ENCODE measurements at places on chromosomes 16 and 17.

GRCh38 chr16:28538733-28539596, at the start of gene NUPR1:
Gene NUPR1 (minus strand): TSS chr16:28538974. CDS start chr16:28538907, 67 bp downstream.
- peak; percentile 100 for DNase-seq

DNA sequence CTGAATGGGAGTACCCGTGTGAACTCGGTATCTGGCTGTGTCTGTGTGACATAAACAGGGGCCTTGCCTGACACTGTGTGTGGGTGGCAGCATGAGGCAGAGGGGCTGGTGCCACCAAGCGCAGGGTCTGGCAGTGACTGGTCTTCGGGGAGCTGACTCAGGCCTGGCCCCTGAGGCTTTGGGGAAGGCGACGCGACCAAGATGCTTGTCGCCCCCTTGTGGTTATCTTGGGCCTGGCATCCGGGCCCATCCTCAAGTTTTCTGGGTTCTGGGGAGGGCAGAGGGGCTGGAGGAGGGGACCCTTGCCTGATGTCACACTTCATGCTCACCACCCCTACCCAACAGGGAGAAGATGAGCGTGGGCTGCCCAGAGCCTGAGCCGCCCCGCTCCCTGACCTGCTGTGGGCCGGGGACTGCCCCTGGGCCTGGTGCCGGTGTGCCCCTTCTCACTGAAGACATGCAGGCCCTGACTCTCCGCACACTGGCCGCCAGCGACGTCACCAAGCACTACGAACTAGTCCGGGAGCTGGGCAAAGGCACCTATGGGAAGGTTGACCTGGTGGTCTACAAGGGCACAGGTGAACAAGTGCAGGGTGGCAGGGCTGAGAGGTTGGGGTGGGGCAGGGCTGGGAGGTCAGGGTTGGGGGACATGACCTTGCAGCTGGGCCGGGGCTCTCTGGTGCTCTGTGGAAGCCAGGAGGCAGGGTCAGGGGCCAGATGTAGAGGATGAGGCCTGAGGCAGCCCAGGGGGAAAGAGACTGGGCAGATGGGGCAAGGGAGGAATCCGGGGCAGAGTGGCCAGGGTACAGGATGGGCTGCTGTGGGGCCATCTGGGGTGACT, 24.9 kb downstream of the SBK1 start:
- DNase-seq, result peak; percentile 39

GRCh38 chr17:2937331-2938003, 125.9 kb downstream of the OR1D5 start:
- no peak for DNase-seq

DNA sequence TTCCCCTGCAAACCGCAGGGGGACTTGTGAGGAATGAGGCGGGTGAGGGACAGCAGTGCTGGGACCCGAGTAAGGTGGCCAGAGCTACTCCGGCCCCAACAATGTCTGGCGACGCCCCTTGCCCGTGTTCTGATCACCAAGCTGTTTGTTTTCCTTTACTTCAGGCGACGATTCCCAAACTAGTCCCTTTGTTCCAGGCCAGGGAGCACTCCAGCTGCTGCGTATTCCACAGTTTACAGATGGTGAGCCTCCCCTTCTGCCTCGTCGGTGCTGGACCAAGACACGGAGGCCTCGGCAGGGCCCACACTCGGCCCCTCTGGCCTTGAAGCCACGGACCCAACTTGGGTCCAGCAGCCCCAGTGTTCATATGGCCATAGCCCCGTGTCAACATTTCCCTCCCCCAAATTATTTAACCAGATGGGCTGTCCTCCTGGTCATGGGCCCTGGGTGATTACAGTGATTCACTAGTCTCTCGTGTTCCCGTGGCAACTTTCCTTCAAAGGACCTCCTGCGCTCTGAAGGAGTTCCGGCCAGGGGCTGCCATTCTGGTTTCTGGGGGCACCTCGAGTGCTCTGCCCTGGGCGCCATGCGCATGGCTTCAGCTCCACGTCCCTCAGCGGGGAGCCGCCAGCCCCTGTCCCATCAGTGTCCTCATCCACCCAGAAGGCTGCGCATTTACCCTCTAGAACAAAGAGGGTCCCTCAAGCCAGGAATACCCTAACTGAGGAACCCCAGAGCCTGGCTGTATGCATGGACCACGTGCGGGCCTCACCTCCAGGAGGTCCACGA, 24.8 kb upstream of the MTSS2 start:
- no peak for DNase-seq

GRCh38 chr17:79792984-79793923, 3.6 kb downstream of the CBX8 start:
- peak; percentile 95 for DNase-seq

GRCh38 chr16:12210925-12211869, 234.7 kb downstream of the SNX29 start:
- DNase-seq, result no peak

GRCh38 chr17:7750321-7750821, 32.8 kb downstream of the DNAH2 start:
- peak; percentile 93 for DNase-seq

GRCh38 chr17:58277107-58277801, 3.5 kb downstream of the MPO start:
- peak; percentile 17 for DNase-seq

DNA sequence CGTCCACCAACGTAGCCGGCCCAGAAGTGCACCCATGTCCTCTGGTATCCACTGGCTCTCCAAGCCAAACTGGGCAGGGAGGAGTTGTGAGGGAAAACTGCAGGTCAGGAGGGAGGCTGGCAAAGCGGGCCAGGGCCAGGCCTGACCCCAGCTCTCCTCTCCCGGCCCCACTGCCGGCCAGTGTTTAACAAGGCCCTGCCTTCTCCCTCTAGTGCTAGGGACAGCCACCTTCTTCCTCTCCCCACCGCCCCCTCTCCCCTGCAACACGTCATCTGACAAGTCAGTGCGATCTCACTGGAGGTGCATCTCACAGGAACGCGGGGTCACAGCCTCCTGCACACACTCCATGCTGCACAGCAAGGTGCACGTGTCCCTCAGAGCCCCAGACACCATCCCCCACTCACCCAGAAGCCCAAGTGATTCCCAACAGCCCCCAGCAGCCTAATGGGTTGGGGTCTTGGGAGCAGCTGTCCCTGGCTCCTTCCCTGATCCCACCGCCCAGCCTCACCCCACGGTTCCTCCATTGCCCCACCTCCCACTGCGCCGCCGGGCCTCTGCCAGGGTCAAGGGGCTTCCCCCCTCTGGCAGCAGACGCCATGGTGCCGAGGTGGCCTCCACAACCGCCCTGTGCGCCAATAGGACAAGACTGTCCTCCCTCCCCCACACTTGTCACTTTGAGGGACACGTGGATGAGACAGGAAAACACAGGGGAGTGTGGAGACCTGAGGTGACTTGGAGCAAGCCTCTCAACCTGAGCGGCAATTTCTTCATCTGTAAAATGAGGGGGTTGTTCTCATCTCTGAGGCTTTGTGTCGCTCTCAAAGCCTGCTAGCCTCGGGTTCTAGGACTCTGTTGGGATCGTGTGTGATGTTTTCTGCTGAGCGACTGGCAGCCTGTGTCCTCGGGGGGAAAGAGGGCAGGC, 1.1 kb upstream of the ACE start:
- no peak for DNase-seq

- no peak for DNase-seq
Measured at GRCh38 chr17:2230877-2231276, 72.7 kb downstream of the SMG6 start.

GRCh38 chr17:46832331-46832821, 13.9 kb upstream of the WNT3 start:
- no peak for DNase-seq

DNA sequence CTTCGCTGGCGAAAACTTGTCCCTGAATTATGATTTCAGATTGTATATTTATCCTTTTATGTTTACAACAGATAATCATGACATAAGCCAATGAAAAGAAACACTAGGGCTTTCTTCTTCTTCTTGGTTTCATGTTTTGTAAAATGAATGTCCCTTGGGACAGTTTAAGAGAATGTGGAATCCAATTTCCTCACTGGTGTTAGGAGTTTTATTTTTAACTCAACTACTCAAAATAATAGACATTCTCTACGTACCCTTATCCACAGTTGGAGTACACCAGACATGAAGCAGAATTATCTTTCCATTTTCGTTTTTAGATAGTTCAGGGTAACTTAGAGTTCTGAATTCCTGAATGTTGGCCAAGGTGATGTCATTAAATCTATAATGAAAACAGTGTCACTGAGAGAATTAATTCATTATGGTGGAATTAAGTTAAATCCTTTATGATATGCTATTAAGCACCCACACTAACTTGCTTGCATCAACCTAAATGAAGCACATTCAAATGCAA, 43.4 kb downstream of the IRX6 start:
- peak; percentile 51 for DNase-seq

- no peak for DNase-seq
Measured at GRCh38 chr17:67096609-67097008, 52.3 kb downstream of the CACNG1 start.

DNA sequence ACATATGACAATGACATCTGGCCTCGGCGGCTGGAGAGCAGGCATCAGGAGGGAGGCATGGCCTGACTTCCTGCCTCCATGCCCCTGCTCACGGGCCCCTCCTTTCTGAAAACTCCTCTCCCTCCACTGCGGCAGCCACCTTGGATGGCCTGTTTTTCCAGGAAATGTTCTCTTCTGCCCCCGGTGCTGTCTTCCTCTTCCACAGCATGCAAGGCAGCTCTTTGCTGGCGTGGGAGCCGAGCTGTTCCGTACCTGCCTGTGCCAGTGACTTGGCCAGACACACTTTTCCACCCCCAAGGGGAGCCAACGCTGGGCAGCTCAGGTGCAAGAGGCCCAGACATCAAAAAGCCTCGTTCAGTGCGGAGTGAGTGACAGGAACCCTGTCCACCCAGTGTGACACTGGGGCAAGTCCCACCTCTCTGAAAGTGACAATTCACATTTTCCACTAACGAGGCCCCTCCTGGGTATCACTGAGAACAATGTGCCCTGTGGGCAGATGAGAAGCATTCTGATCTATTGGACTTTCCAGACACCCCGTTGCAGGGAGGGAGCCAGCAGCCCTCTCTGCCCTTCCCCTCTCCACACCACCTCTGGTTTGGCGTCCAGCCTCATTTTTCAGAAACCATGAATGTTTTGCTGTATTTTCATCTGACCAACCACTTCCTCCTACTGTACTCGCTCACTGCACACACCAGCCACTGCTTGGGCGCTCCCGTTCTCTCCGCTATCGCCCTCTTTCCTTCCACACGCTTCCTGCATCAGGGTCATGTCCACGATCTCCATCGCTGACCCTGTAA, 31.2 kb downstream of the NSMCE1 start:
- DNase-seq, result no peak

DNA sequence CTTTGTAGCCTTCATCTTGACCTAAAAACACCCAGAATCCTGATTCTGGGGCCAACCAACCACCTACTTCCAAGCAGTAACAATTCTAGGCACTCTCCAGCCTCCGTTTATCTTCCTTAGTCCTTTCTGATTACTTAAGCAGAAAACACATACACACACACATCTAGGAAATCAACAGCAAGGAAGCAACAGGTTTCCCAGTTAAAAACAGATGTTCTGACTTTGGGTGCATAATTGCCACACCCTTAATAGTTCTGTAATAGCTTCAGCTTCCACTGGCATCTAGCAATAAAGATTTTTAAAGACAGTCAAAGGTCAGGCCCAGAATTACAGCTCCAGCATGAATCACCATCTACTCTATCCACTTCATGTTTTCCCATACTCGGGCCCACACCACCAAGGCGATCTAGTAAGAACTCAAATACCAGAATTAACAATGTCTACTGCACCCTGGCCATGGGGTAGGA, 2.6 kb downstream of the ARHGAP17 start:
- DNase-seq, result peak; percentile 90

- DNase-seq, result no peak
Measured at GRCh38 chr17:79837888-79838521, 1.2 kb downstream of the CBX4 start.

- DNase-seq, result no peak
Measured at GRCh38 chr16:19776147-19776546, 58.1 kb downstream of the IQCK start.

DNA sequence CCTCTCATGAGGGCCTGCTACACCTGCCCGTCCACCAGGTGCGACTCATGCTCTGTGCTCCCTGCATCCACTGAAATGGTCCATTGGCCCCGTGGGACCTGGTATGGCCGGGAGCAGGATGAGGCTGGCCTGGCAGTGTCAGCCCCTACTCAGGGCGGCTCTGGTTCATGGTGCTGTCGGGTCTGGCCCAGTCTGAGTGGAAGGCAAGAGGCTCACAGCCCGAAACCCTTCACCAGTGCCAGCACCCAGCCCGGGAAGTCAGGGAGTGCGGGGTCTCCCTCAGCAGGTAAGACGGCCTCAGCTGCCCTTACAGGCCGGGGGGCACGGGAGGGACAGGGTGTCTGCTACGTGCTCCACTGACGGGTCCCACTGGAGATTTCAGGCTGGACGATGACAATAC, 40.5 kb upstream of the RASD1 start:
- no peak for DNase-seq

DNA sequence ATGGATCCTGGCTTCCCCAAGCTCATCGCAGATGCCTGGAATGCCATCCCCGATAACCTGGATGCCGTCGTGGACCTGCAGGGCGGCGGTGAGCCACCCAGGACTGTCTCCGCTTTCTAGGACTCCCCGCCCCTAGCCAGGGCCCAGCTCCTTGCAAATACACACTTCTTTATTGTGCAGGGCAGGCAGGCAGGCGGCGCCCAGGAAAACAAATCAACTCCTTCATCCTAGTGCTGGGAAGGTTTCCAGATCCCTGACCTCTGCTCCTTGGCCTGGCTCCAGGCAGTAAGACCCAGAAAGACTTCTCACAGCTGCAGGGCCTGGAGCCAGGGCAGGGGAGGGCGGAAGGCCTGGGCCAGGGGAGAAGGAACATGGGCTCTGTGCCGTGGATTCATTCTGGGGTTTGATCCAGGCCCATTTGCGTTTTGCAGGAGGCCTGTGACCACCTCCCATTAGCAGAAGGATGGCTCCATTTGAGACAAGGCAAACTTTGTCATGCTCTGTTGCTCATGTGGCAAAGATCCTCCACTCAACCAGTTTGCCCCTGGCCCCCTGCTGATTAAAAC, 6.0 kb upstream of the LPCAT2 start:
- peak; percentile 98 for DNase-seq

GRCh38 chr17:7414837-7415236, 5.3 kb upstream of the SPEM1 start:
- DNase-seq, result no peak

Measured in fibroblast of the aortic adventitia (primary cell).